SK-MEL-5 (cell line): ENCODE measurements at places on chromosomes 6 and 20.

- no peak for DNase-seq
Observed at GRCh38 chr6:137868721-137869548, 1.9 kb downstream of the TNFAIP3 start.

DNA sequence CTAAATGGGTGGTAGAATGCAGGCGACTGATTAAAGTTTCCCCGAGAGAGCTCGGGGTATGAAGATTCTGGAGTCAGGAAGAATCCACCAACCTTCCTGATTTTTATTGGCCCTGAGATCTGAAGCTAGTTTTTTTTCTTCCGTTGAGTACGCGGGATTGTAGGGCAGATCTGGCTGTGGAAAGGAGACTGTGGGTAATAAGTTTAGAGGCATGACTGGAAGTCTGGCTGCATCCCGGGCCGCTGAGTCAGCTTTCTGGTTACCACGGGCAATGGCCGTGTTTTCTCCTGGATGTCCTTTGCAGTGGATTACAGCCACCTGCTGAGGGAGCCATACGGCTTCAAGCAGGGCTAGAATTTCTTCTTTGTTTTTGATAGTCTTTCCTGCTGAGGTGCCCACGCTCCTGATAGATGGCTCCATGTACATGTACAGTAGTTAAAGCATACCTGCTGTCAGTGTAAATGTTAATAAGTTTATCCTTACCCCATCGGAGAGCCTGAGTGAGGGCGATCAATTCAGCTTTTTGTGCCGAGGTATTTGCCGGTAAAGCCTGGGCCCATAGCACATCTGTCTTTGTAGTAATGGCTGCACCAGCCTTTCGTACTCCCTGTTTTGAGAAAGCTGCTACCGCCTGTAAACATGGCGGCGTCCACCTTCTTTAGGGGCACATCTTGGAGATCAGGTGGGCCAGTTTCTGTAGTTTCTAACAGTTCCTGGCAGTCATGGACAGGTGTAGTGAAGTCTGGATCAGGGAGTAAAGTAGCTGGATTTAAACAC is 154.0 kb downstream of the TRIM27 start:
- peak; percentile 61 for DNase-seq

- peak; percentile 56 for DNase-seq
Observed at GRCh38 chr6:56902641-56903464, 52.1 kb upstream of the BEND6 start.

GRCh38 chr6:13280254-13280653 is 48.1 kb downstream of the TBC1D7 start:
- DNase-seq, result no peak

GRCh38 chr6:142699391-142699790 is 245.6 kb downstream of the HIVEP2 start:
- DNase-seq, result no peak

DNA sequence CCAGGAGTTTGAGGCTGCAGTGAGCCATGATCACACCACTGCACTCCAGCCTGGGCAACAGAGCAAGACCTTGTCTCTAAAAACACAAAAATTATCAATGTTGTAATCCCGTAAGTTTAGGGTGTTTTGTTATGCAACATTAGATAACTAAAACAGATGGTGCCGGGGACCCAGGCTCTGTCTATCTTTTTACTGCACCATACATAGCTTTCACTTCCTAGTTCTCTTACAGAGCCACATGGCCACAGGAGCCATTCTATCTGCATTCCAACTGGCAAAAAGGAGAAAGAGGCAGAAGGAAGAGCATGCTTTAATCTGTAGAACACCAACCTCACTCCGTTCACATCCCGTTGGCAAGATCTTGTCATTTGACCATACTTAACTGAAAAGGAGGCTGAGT is 5.4 kb upstream of the TCF15 start:
- DNase-seq, result no peak

DNA sequence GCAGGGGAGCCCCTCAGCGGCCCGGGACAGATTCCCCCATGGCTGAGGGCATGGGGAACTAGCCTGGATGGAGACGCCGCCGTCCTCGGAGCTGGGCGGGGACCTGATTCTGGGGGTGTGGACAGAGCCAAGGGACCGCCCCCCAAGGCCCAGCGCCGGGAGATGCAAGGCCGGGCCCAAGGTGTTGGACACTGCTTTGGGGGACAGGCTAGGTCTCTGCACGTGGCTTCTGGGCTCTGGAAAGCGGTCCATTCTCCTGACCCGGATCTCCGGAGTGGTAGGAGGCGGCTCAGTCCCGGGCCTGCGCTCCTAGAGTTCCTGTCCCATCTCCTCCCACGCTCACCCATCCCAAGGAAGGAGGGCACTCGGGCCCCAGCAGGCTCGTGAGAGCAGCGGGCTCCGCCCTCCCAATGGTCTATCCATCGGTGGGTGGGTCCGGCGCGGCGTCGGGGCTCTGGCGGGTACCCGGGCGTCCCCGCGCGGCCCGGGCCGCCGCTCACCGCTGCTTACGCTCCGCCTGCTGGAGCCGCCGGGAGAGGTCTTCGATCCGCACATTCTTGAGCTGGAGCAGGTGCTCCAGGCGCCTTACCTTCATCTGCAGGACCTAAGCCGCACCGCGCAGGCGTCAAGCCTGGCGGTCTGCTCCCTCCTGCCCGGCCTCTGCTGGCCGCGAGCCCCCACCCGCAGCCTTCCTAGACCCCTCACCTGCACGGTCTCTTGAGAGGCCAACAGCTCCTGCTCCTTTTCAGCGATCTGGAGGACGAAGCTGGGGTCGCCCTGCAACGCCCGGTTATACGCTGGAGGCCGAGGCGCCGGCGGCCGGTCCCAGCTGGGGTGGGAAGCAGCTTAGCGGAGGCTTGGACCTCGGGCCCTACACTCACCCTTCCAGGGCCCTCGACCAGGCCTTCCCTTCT is 3.3 kb downstream of the SPEF1 start:
- no peak for DNase-seq

GRCh38 chr6:21348504-21349195 is 244.9 kb upstream of the SOX4 start:
- peak; percentile 63 for DNase-seq

DNA sequence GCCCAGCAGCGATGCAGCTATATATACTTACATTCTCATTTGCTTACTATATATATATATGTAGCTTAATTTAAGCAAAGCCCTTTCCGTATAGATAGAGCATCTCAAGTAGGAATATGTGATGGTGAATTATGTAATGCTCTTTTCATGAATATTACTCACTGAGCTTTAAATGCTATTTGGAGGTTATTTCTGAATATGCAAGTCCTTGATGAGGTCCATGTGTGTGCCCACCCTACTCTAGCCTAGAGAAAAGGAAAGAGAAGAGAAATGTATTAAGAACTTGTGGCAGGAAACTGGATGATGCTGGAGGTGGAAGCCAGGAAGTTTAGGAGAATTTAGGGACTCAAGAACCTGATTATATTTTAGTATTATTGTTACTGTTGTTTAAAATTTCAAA is 63.2 kb downstream of the PHACTR1 start:
- no peak for DNase-seq

DNA sequence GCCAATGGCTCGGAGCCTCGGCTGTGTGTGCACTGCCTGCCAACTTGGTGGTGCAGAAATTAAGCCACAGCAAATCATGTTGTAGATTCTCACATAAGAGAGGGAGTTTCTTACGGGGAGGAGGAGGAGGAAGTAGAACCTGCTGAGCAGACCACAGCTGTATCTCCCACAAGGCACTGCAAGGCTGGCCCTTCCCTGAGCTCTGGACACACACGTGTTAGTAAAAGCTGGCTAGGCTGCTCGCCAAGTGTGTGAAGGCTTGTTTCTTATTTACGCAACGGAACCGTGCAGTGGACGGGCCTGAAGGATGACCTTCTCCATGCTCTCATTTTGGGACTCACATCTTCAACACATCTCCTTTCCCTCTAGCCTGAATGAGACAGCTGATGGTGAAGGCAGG is 15.7 kb upstream of the QKI start:
- DNase-seq, result no peak

GRCh38 chr20:18973529-18974173 is 160.1 kb downstream of the SCP2D1 start:
- DNase-seq, result no peak

DNA sequence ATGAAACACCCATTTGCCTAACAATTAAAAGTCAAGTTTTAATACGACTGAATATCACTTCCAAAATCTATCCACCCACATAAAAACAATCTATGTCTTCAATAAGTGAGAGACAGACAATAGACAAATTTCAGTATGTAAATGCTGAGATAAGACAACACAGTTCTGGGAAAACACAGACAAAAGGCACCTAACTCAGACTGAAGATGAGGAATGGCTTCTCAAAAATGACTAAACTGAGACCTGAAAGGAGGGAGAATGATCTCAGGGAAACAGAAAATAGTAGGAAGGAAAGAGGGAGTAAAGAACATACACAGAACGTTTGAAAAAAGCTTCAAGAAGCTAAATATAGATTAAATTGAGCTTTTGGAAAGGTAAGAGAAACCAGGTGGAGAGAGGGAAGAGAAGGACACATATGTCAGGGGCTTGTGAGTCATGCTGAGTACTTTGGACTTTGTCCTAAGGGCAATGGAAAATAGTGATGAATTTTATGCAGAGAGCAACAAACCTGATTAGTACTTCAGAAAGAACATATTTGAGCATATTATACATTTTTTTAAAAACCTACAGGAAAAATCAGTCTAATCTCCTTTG is 16.1 kb downstream of the LMBRD1 start:
- no peak for DNase-seq

GRCh38 chr20:16378712-16379370 is 194.4 kb downstream of the KIF16B start:
- DNase-seq, result no peak

DNA sequence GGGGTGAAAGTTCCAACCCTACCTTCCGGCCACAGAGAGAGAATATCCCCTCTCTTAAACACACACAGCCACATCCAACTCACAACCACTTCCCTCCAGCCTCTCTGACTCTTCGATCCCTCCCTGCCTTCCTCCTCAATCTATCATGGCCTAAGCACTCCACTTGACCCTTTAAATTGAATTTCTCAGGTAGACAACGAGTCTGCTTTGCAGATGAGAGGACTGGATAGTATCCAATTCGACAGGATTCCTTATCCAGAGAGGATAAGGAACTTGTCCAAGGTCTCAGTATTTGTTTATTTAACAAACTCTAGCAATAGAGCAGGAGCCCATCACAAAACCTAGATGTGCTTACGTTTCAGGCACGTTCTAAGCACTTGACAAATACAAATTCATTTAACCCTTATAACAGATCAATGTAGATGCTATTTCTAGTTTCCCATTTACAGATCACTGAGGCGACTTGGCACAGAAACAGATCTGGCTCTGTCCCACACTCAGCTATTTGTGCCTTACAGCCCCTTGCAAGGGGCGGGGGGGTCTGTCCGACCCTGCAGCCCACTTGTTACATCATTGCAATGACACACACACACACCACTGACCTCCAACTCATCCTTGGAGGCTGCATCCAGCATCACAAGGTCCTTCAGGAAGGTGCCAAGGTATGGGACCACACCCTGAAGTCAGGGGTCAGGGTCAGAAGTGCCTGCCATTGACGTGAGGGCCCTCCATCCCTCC is 4.5 kb downstream of the RGL2 start:
- no peak for DNase-seq

DNA sequence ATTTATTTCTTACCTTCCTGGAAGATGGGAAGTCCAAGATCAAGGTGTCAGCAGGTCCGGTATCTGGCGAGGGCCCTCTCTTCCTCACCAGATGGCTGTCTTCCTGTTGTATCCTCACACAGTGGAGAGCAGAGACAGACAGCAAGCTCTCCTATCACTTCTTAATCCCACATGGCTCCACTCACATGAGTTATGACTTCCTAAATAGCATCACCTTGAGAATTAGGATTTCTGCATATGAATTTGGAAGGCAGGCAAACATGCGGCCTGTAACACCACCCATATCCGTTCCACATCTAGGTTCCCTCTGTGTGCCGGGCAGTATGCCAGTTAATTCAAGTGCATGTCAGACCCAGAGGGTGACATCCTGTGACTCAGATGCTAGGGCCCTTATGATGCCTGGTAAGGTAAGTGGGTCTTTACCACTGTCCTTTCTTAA is 2.1 kb downstream of the RAET1E start:
- DNase-seq, result no peak

GRCh38 chr6:53728570-53729194 is 63.1 kb upstream of the KLHL31 start:
- peak; percentile 70 for DNase-seq

- peak; percentile 37 for DNase-seq
Observed at GRCh38 chr6:35669451-35670045, 19.2 kb downstream of the FKBP5 start.

- no peak for DNase-seq
Observed at GRCh38 chr20:4797275-4797674, 75.6 kb downstream of the PRND start.

DNA sequence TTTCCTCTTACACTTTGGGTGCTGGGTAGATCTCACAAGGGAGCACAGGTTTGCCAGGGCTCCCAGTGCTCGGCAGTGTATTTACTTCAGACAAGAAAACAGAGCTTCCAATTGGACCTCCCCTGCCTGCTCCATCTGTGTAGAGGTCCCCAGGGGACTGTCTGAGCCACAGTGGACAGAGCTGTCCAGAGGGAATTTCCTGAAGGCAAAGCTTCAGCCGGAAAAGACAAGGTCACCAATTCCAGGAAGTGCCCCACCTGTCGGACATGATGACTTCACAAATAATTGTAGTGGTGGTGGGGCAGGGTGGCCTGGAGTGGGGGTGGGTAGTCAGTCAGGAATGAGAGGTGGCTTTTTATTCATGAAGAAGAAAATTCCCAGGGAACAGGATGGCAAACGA is 18.6 kb downstream of the ADGRF5 start:
- no peak for DNase-seq

- DNase-seq, result peak; percentile 80
Observed at GRCh38 chr6:42075159-42075838, 25.0 kb downstream of the TAF8 start.

- DNase-seq, result no peak
Observed at GRCh38 chr6:30311101-30311500, 15.6 kb upstream of the TRIM39 start.

DNA sequence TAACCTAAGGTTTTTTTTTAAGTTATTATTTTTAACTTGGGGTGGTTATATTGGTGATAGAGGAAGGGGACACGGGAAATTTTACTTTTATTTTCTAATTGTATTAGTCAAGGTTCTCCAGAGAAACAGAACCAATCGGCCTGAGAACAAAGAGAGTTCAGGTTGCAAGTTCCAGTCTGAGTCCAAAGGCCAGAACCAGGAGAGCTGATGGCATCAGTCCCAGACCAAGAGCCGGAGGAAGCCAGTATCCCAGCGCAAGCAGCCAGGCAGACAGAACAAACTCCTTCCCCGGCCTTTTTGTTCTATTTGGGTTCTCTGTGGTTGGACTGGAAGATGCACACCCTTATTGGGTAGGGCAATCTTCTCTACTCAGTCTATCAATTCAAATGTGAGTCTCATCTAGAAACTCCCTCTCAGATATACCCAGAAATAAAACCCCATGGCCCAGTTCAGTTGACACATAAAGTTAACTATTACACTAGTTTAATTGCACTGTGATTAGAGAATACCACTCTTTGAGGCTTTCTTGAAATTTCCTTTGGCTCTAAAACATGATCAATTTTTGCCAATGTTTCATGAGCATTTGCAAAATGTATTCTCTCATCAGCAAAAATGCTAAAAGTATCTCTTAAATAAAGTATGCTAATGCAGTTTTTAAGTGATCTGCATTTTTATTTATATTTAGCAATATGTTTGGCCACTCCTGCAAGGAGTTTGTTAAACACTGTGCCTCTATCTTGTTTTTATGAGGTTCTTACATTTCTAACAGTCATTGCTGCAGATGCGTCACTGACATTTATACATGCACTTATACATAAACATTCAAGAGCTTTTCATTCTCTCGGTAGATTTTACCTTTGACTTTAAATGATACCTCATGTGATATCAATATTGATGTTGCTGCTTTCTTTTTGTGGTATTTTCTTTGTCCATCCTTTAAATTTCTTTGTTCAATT is 103.2 kb upstream of the SSTR4 start:
- DNase-seq, result no peak
